ENCODE measurements at places on chromosomes 2 and 18.

- no peak for DNase-seq
These were observed 32.6 kb downstream of the GALM start for GRCh38 chr2:38698467-38699003.

DNA sequence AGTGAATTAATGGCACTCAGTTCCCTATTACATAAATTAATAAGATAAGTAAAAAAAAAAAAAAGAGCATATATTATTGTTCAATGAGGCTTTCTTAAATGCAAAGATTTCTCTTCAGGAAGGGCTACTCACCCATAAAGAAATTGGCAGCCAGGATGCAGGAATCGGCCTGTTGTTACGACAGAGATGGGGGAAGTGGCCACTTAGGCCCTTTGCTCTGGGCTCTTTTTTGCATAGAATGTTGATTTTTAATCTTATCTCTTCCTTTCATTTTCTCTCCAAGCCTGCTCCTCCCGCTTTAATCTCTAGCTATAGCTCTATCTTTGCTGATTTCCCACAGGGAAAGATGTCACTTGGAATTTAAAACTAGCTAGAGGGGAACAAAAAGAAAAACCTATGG is 391.8 kb upstream of the CRIM1 start:
- DNase-seq = no peak

GRCh38 chr2:793236-793635 is 116.0 kb upstream of the TMEM18 start:
- no peak for DNase-seq

DNA sequence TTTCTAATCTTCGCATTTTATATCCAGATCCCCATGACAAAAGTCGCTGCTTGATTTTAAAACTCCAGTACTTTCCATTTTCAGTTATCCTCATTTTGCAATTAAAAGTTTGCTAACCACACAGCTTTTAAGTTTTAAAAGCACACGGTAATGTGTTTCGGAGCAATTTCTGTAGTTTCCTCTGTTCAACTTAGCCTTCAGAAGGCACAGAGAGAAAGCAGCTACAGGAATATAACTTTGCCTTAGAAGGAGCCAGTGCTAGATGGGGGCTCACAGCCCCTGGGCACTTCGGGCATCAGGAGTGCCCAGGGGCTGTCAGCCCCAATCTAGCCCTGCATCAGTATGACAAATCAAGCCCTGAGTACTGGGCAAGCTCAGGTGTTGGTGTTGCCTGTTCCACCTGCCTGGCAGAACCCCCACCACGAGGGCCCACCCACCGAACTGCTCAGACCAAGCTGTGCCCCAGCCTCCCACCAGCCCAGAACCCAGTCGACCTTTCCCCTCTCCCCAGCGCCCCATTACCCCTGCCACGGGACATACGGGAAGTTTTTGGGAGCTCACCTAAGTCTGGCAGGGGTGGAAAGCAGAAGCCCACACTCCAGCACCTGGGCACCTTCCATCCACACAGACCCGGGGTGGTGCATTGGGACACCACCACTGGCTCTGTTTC is 47.3 kb downstream of the TRABD2A start:
- DNase-seq = no peak

DNA sequence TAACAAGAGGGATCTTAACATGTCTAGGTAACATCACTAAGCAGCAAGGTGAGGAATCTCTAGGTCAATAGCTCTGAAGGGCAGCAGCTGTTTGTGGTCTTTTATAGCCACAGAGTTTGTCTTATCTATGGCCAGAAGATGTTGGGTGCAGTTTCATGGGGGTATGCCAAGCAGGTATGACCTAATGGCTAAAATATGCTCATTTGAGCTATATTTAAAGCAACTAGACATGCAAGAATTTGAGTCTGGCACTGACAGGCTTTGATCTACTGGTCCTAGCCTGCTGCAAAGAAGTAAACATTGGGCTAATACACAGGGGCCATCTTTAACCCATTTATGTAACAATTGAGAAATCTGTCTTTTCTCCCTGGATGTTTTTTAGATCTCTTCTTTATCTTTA is 13.9 kb upstream of the UGP2 start:
- no peak for DNase-seq

DNA sequence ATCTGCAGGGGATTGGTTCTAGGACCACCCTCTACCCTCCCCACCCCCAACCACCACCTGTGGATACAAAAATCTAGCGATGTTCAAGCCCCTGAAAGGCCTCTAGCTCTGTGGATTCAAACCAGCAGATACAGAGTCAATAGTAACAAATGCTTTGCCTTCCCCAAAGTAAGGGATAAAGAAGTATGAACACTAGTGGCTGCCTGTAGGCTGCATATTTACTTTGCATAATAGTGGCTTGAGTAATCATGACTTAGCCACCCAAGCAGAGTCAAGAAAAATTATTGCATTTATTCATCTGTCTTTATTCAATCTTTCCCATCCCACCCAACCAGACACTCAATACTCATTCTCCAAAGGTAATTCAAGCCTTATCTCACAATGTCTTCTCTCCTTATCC is 43.8 kb downstream of the SOCS6 start:
- DNase-seq = no peak

DNA sequence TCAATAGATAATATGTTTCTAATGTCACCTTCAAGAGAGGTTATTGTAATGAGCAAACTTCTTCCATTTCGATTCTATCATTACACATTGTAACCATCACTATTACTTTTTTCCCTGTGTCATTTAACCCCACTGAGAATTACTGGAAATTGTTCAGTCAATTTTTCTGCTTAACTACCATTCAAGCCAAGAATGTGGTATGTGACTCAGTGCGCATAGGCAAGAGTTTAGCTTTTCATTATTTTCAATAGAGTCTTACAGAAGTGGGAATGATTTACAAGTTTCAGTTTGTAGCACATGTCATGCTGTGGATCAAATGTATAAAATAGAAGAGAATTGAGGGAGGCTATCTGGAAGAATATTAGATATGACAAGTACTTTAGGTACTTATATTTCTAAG is 34.3 kb upstream of the PIEZO2 start:
- no peak for DNase-seq

DNA sequence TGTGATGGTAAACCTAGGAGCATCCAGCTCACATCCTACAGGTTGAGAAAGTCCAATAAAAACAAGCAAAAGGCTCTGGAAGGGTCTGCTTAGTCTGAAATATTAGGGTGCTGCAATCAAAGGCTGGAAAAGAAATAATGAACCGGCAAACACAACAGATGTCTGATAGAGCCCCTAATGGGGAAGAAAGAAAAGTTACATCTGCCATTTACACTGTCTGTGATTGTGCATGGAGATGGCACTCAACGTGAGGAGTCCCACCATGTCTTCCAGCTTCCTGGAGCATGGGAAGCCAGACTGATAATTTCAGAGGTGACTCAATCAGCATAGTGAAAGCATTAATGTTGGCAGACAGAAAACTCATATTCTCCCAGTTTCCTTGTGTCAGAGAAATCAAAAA is 307.8 kb downstream of the EPHA4 start:
- no peak for DNase-seq

- DNase-seq = peak; percentile 4
These were observed 43.2 kb downstream of the TMEM18 start for GRCh38 chr2:634041-634440.

- no peak for DNase-seq
These were observed 18.7 kb downstream of the PRKAG3 start for GRCh38 chr2:218812861-218813260.

DNA sequence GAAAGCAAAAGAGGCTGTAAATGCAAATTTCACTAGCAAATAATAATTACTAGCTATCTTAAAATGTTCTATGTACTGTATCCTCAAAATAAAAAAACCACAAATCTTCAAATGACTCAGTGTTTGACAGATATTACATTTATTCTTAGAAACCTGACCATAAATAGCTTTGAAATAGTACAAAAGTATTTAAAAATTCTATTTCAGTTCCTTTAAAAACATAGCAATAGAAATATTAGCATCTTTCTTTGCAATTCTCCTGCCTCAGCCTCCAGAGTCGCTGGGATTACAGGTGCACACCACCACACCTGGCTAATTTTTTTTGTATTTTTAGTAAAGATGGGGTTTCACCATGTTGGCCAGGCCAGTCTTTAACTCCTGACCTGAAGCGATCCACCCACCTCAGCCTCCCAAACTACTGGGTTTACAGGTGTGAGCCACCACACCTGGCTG is 50.6 kb downstream of the MSH6 start:
- DNase-seq = no peak

GRCh38 chr18:44823286-44823685 is 142.6 kb downstream of the SETBP1 start:
- DNase-seq = no peak

GRCh38 chr2:46717344-46718121 is 198.1 kb downstream of the MCFD2 start:
- no peak for DNase-seq

GRCh38 chr2:7052404-7052803 is 135.2 kb downstream of the RNF144A start:
- no peak for DNase-seq
